ENCODE measurements at places on chromosomes 7 and 10.

DNA sequence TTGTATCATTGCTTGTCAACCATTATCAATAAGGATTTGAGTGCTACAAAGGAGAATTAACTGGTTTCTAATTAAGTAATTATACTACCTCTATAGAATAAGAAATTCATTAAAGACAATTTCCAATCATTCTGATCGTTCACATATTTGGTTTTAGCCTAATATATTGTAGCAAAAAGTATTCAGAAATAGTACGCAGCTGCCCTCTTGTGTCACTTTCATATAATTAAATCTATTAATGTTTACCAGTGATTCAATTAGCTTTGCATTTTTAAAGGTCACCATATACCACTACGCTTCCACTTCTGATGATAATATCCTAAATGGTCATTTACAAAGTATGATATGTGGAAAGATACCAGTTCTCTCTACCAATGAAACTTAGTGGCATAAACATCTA, 128.3 kb downstream of the NEBL start:
- DNase-seq: no peak

- DNase-seq: no peak
Observed at GRCh38 chr7:17947620-17948019, 7.3 kb upstream of the SNX13 start.

DNA sequence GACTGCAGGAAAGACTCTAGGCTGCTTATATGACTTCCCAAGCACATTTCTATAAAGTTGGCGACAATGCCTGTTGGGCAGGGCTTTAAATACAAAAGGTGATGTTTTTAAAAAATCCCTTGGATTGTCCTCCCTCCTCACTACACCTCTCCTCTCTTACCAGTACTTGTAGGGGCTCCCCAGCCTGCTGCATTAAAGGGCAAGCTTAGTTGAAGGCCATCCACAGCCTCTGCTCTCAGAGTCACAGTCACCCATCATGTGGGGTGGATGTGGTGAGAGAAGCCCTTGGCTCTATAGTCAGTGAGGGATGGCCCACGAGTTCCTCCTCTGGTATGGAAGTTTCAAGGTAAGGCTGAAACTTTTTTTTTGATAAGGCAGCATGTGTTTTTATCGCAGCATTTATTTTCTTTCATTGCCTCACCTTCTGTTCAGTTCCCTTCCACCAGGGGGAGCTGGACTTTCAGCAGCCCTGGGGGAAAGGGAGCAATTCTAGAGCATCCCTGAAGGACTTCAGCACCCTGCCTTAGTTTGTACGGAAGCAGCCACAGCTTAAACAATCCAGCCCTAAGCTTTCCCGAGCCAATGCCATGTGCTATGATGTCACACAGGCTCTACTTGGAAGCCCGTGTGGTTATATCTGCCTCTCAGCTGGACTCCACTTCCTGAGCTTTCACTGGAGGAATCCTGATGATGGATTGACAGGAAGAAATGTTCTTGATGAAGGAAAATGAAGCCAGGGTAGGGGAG, 131.9 kb downstream of the CALCR start:
- DNase-seq: no peak

- no peak for DNase-seq
Observed at GRCh38 chr10:43888586-43888985, 239.9 kb upstream of the ZNF32 start.

- no peak for DNase-seq
Observed at GRCh38 chr7:44311561-44312495, 13.6 kb downstream of the CAMK2B start.

GRCh38 chr10:121741248-121741792, 143.1 kb upstream of the FGFR2 start:
- no peak for DNase-seq

DNA sequence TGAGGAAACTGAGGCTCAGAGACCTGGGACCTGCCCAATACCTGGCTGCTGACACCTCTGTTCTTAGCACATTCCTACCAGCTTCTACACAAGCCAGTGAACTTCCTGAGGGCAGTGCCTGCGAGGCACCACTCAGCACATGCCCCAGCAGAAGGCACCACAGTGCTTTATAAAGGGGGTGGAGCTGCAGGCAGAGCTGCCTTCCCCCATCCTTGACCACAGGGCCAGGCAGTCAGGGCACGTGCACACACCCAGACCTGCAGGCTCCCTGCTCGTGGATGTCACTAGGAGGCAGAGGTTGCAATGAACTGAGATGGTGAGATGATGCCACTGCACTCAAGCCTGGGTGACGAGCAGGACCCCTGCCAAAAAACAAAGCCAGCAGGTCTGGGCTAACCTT, 39.2 kb upstream of the TUBB8 start:
- no peak for DNase-seq

- no peak for DNase-seq
Observed at GRCh38 chr7:158407581-158408317, 179.9 kb downstream of the PTPRN2 start.

GRCh38 chr10:79239275-79239779, 107.9 kb upstream of the PPIF start:
- no peak for DNase-seq

GRCh38 chr7:154440651-154441050, 388.5 kb downstream of the DPP6 start:
- no peak for DNase-seq

GRCh38 chr7:126606331-126606730, 646.4 kb downstream of the GRM8 start:
- no peak for DNase-seq

DNA sequence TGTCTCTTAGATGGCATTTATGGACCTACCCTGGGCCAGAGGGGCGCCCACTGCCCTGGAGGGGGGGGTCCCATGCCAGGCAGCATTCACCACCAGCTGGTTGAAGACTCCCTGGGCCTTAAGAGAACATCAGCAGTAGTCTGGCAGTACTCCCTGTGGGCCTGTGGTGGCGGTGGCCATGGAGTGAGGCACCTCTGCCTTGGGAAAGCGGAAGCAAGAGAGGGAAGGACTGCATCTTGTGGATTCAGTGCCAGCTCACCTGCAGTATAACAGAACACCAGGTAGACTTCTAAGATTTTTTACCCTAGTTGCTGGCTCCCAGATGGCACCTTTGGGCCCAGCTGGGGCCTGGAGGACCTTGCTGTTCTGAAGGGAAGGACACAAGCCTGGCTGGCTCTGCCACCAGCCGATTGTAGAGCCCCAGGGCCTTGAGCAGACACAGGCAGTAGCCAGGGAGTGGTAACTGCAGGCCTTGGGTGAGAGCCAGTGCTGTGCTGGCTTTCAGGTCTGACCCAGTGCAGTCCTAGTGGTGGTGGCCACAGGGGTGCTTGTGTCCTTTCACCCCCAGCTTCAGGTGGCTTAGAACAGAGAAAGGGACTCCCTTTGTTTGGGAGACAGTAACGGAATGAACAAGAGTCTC, 15.8 kb downstream of the PLAC9 start:
- DNase-seq: no peak

- DNase-seq: no peak
Observed at GRCh38 chr10:114375047-114375446, 29.3 kb downstream of the AFAP1L2 start.

- no peak for DNase-seq
Observed at GRCh38 chr10:50464004-50464409, 159.7 kb downstream of the SGMS1 start.

DNA sequence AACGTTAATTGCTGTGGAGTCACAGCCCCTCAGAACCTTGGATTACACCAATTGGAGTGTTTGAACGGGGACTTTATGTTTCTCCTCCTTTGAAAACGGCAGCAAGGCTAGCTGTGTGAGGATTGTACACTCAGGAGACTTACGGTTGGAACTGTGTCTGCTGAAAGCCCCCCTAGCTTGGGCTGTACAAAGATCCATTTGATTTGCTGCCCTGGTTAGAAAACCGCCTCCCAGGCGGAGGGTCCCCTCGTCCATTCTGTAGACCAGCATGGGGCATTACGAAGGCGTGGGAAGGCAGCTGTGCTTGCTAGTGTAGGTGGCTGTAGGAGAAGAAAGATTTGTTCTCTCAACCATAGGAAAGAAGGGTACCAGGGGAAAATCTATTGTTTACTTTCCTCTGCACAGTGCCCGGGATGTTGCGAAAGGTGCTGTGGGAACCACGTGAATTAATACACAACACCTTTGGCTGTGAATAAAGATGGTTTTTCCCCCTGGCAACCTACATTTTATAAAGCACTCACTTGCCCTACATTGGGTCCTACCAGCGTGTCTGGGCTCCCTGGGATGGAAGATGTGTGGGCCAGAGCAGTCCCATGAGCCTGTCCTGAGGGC, 73.4 kb upstream of the BTBD16 start:
- DNase-seq: no peak

- no peak for DNase-seq
Observed at GRCh38 chr10:110744782-110745181, 100.6 kb downstream of the RBM20 start.

DNA sequence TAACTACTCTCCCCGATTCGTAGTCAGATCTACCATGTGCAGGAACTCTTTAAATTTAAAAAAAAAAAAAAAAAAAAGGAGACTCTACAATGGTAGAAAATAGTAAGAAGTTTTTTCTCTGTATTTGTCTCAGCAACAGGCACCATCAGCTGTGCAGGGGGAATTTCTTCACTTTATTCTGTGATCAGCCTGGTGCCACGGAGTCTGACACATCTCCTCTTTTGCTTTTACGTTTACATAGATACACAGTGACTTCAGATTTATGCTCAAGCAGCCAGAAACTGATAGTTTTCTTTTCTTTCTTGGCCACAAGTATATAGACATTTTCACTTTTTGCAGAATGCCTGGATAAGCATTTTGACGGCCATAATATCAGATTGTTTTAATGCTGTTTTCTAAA, 190.6 kb upstream of the AKR1E2 start:
- no peak for DNase-seq

- DNase-seq: no peak
Observed at GRCh38 chr7:44894888-44895580, 9.7 kb upstream of the PURB start.

GRCh38 chr7:102836191-102836919, 76.4 kb upstream of the LRRC17 start:
- no peak for DNase-seq

- DNase-seq: no peak
Observed at GRCh38 chr10:128714644-128715415, 588.6 kb upstream of the MKI67 start.

Data from GM18507 (cell line).